ENCODE measurements at places on chromosomes 1 and 21. TPM values are rescaled to one million over a fixed set of nuclear protein-coding genes. Genes with fewer than 3 reads are reported as not detected.

NBPF1 gene
- total RNA-seq: 20.2 TPM

LIN28A gene
- not detected for total RNA-seq

TMEM269 gene
- 0.31 TPM for total RNA-seq

CRYAA gene
- total RNA-seq: not detected

OR14A16 gene
- not detected for total RNA-seq

TMEM79 gene
- 5.4 TPM for total RNA-seq

MTARC2 gene
- 9.2 TPM for total RNA-seq

DNA sequence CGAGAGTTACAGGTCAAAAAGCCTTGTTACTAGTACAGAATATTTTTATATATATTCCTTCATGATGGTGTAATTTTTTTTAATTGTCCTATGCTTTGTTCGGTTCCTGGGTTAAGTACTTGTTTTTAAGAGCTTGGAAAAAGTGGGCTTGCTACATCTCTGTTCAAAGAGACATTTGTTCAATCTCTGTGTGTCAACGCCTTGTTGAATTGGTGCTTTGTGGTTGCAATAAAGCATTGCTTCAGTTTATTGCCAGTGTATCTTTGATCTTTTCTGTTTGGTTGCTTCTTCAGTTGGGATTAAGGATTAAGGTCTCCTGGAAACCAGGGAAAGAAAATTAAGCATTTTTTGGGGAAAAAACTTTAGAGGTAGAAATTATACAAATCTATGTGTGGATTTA, 47.7 kb upstream of the DNASE2B start:
- H3K27me3 ChIP-seq: peaks cover 5% of the 10 kb centered on the region
- no peak overlapping the region for H3K27ac ChIP-seq
- no peaks in the 10 kb centered on the region for H3K36me3 ChIP-seq
- DNase-seq: no peak
- no peaks in the 10 kb centered on the region for H3K4me1 ChIP-seq
- H3K4me3 ChIP-seq: no peak overlapping the region

- H3K4me3 ChIP-seq: peak overlapping the region; percentile 16
- peaks cover 21% of the 10 kb centered on the region for H3K36me3 ChIP-seq
- H3K27me3 ChIP-seq: no peaks in the 10 kb centered on the region
- no peak for DNase-seq
- peak overlapping the region; percentile 54 for H3K27ac ChIP-seq
Observed at GRCh38 chr1:89823679-89824292, 3.0 kb downstream of the LRRC8D start.

GRCh38 chr1:93468662-93469061, 20.7 kb downstream of the FNBP1L start:
- no peak overlapping the region for H3K27ac ChIP-seq
- no peaks in the 10 kb centered on the region for H3K36me3 ChIP-seq
- H3K4me1 ChIP-seq: peaks cover 2% of the 10 kb centered on the region
- no peaks in the 10 kb centered on the region for H3K27me3 ChIP-seq
- no peak for DNase-seq

DNA sequence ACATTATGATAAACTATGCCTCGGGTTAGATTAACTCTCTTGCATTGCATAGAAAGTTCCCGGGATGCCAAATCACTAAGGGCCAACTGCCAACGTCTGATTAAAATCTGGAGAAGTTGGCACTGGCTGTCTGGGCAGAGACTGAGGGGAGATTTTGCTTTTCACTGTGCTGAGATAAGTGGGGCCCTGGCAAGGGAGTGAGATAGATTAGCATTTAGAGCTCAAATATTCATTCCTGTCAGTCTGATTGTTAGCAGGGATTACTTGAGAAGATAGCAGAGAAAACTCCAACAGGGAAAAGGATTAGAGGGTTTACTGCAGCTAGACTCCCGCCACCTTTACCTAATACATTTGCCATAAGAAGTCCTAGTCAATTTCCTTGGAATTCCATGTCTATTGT, 714.1 kb upstream of the CHRM3 start:
- no peaks in the 10 kb centered on the region for H3K4me1 ChIP-seq
- no peak overlapping the region for H3K4me3 ChIP-seq
- no peaks in the 10 kb centered on the region for H3K36me3 ChIP-seq
- H3K27me3 ChIP-seq: no peaks in the 10 kb centered on the region
- DNase-seq: no peak
- H3K27ac ChIP-seq: no peak overlapping the region

- H3K36me3 ChIP-seq: no peaks in the 10 kb centered on the region
- H3K4me1 ChIP-seq: no peaks in the 10 kb centered on the region
- no peak overlapping the region for H3K27ac ChIP-seq
Observed at GRCh38 chr1:170145061-170145460, 698 bp upstream of the NTMT2 start.

GRCh38 chr1:6026095-6026809, 19.4 kb upstream of the KCNAB2 start:
- peak overlapping the region; percentile 86 for H3K4me3 ChIP-seq
- H3K27ac ChIP-seq: peak overlapping the region; percentile 90
- peaks cover 14% of the 10 kb centered on the region for H3K36me3 ChIP-seq

DNA sequence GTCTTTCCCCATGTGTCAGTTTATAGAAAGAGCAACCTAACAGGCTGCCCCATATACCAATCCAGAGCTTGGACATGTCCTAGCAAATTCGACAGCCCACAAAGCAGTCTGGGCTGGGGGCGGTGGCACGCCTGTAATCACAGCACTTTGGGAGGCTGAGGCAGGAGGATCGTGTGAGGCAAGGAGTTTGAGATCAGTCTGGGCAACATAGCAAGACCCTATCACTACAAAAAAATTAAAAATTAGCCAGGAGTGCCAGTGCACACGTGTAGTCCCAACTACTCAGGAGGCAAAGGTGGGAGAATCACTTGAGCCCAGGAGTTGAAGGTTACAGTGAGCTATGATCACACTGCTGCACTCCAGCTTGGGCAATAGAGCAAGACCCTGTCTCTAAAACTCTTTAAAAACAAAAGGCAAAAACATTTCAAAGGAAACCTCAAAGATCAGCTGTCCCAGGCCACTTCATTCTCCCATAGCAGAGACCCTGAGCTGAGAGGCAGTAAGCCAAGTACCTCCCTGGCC, 54.4 kb downstream of the SETD4 start:
- H3K36me3 ChIP-seq: no peaks in the 10 kb centered on the region
- no peak for DNase-seq
- peaks cover 11% of the 10 kb centered on the region for H3K27me3 ChIP-seq
- H3K4me3 ChIP-seq: no peak overlapping the region

DNA sequence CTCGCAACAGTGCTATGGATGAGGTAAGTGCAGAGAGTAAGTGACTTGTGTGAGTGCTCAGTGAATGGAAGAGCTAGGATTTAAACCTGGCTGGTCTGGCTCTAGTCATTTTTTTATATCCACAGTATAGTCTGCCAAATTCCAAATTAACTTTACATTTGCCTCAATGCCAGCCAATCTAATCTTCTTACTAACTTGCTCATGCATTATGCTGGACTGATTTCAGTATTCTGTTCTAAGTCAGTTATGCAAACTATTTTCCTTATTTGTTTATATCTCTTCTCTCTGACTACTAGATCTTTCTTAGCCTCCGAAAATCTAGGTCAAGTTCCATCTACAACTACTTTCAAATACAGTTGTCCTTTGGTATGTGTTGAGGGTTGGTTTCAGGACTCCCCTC, 133.3 kb downstream of the XPR1 start:
- H3K4me1 ChIP-seq: peaks cover 6% of the 10 kb centered on the region
- no peak overlapping the region for H3K4me3 ChIP-seq

- no peak overlapping the region for H3K4me3 ChIP-seq
- H3K27ac ChIP-seq: no peak overlapping the region
- H3K4me1 ChIP-seq: no peaks in the 10 kb centered on the region
- H3K36me3 ChIP-seq: no peaks in the 10 kb centered on the region
- no peaks in the 10 kb centered on the region for H3K27me3 ChIP-seq
- DNase-seq: no peak
Observed at GRCh38 chr1:115546846-115547245, 94.9 kb upstream of the VANGL1 start.

DNA sequence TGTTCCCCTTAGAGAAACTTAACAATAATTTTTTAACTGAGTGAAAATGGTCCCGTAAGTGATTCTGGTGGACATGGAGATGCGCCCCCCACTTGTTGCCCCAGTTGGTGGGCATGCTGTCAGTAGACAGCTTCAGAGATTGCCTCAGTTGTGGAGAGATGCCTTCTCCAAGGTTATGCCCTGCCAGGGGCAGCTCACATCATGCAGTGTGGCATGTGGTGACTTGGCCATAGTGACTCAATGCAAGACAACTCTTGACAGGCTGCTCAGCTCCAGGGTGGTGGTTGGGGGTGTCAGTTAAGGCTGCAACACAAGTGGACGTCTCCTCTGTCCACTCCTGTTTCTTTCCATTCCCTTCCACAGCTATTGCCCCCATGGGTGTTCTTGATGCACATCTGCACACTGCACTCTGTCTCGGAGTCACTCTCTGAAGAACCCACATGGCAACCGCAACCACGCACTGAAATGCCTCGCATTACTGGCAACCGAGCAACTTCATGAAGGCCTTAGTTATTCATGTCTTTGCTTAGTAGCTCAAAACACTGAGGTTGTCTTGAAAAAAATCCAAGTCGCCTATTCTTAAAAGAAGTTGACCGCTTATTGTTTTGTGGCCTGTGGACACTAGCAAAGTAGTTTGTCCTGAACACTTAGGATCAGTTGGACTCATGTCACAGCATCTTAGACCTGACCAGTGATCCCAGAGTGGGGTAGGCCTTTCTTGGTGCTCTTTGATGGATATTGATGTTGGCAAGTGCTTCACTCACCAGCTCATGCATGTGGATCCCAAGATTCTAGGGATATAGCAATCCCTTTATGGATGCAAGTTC, 54.8 kb upstream of the USP1 start:
- no peak for DNase-seq
- peaks cover 4% of the 10 kb centered on the region for H3K27me3 ChIP-seq
- no peaks in the 10 kb centered on the region for H3K36me3 ChIP-seq
- no peak overlapping the region for H3K27ac ChIP-seq
- H3K4me3 ChIP-seq: no peak overlapping the region

DNA sequence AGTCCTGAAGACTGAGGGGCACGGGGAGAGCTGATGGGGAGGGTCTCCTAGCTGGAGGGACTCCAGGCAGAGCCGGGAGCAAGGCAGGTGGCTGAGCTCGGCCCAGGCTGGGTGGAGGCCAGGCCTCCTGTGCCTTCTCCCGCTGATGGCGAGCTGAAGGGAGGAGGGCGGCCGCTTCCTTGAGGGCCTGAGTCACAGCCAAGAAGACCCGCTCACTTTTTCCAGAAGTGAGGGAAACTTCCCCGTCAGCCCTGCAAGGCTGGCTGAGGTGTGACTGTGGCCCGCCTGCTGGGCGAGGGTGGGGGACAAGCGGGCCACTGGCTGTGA, 1.7 kb upstream of the VWA1 start:
- peaks cover 14% of the 10 kb centered on the region for H3K27me3 ChIP-seq
- DNase-seq: no peak
- no peaks in the 10 kb centered on the region for H3K36me3 ChIP-seq
- H3K27ac ChIP-seq: no peak overlapping the region

DNA sequence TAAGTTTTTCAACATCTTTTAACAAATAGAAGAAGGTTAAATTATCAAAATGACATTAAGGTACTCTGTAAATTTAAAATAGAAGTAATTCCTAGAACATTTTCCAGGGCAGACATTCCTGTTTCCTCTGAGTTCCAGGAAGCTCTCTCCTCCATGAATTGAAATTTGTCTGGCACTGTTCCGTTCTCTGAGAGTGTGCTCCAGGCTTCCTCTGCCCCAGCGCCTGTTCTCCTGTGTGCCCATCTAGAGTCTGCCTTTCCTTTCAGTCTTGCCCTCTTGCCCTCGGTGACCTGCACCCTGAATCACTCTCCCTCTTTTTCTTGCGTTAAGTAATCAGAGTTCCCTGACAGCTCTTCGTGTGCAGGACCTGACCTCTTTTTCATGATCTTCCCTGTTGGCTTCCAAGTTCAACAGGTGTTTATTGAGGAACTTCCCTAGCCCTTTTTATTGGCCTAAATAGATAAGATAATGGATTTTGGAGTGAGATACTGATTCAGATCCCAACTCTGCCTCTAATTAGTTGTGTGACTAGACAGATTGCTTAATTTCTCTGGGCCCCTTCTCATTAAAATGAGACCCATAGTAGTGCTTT, 77.1 kb downstream of the MTR start:
- no peak for DNase-seq
- H3K27me3 ChIP-seq: no peaks in the 10 kb centered on the region
- peaks cover 78% of the 10 kb centered on the region for H3K36me3 ChIP-seq
- no peaks in the 10 kb centered on the region for H3K4me1 ChIP-seq
- no peak overlapping the region for H3K27ac ChIP-seq

DNA sequence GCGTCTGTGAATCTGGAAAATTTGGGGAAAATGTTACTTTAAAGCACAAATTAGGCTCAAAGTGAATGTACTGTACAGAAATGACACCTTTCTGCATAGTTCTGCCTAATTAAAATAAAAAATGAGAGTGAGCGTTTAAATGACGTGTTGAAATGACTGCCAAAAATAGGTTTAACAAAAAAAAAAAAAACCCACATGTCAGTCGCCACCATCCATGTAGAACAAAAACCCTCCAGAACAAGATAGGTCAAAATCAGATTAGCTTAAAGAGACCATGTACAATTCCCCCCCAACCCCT, 745 bp downstream of the PARP1 start:
- H3K27ac ChIP-seq: peak overlapping the region; percentile 96
- peak overlapping the region; percentile 98 for H3K4me3 ChIP-seq
- no peak for DNase-seq
